ENCODE measurements at places on chromosomes 1 and 21.

- DNase-seq, result no peak
Observed at GRCh38 chr1:96048572-96049212, 672.9 kb upstream of the PTBP2 start.

- DNase-seq, result no peak
Observed at GRCh38 chr21:45371081-45371480, 33.9 kb upstream of the COL18A1 start.

DNA sequence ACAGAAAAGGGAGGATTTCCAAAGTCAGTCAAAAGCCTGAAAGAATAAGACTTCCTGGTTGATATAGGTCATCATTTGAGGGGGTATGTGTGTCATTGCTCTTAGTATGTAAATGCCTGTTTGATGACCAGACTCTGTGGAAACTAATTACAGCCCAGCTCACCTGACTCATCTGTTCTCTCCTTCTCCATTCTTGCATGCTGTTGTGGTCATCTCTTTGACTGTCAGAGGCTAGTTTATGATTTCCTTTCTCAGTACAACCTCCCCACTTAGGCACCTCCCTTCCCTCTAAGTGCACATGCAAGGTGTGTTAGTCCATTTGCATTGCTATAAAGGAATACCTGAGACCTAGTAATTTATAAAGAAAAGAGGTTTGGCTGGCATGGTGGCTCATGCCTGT lies 2.4 kb upstream of the C1orf116 start:
- peak; percentile 28 for DNase-seq

DNA sequence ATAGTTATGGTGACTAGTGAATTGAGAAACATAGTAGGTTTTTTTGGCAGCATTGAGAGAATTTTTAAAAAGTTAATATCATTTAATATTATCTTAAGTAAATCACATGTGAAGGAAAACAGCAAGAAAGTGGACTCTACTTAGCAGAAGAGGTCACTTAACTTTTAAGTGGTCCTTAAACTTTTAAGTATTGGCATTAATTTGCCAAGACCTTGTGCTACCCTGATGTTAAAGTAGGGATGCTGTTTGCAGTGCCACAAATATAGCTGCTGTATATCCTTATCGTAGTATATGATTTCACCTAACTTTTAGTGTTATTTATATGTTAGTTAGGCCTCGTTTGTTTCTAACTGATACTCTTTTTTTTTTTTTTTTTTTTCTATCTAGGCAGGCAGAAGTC lies 40.2 kb downstream of the SMG7 start:
- DNase-seq, result no peak

- no peak for DNase-seq
Observed at GRCh38 chr21:16900685-16901084, 612.2 kb upstream of the CXADR start.

DNA sequence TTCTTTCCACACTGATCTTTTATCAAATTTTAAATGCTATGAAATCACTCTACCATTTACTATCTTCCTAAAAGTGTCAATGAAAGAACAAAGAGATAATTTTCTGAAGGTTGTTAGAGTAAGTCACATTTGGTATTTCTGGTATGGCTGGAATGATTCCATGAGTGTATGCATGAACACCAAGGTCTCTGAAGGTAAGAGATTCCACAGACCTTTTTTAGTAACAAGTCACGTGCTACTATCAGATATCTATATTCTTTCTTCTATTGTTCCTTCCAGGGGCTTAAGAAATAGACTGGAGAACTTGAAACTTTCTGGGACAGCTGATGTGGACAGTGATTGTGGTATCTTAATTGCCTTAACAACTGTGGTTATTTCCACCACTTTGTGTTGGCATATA lies 265.0 kb downstream of the SDCCAG8 start:
- DNase-seq, result no peak

- DNase-seq, result no peak
Observed at GRCh38 chr1:220170836-220171526, 77.0 kb downstream of the IARS2 start.

DNA sequence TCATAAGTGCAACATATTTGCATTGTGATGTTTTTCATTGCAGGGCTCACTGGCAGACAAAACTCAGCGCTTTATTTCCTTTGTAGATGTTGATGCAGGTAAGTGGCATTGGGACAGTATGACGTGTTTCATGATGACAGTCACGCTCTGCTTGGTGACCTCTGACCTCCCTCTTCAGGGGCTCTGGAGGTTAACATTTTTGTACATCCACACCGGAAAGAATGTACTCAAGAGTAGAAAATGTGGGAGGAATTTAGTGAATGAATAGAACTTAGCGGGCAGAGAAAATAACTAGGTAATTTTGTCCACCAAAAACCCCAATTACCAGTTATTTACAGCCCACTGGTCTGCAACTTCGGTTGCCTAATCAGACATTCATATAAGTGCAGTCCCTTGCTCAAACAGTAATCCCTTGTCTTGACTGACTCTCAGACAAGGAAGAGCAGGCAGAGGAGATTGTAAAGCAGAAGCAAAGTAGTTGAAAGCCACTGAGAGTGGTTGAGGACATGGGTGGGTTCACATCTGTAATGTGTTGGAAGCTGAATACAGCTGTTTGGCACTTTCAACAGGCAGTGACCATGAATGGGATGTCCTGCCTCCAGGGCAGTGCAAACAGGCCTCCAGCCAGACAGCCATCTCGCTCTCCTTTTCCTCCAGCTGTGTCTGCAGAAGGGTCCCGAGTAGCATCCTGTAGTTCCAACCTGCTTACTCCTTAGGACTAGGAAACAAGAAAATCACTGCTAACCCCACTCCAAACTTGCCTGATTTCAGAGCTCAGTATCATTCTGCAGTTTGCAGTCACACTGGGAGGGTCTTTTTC lies 188.9 kb downstream of the NRIP1 start:
- peak; percentile 40 for DNase-seq

DNA sequence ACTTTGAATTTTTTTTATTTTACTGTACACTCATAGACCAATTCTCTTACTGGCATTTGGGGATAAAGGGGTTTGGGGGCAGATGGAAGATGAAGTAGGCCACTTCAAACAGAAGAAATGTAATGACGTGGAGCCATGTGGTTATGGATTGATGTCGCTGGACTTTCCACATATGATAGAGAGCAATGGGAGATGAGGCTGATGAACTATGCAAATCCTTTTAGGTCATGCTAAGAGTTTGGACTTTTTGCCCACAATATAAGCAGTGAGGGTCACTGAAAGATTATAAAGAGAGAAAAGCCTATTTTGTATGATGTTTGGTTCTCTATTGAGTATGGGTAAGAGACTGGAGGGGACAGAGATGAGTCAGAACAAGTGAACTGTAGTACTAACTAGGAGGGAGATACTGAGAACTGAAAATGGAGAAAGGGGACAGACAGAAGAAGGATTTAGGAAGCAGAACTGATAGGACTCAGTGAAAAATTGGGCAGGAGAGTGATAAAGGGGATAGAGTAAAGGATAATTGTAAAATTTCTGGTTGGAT lies 9.2 kb downstream of the C1orf21 start:
- DNase-seq, result no peak

DNA sequence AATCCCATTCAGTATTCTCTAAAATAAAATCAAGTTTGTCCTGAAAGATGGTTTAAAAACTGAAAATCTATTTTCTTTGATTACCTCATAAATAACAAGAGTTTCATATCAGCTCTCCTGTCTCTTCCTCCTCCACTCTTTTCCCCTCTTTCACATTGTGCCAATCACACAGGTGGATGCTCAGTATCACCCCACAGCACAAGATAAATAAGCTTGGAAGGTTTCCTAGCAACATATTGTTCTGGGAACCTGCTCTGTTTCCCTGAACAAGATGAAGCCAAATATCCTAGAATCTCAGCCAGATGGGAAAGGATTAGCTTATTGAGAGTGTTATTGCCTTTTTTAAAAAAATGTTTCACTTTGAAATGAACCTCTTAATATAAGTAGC lies 45.7 kb upstream of the CACYBP start:
- DNase-seq, result no peak
